Pancreas (tissue), 10 donors: ENCODE measurements at places on chromosomes 5 and 9.

- no peak for DNase-seq
These were observed 44.5 kb upstream of the NR3C1 start for GRCh38 chr5:143447983-143448382.

DNA sequence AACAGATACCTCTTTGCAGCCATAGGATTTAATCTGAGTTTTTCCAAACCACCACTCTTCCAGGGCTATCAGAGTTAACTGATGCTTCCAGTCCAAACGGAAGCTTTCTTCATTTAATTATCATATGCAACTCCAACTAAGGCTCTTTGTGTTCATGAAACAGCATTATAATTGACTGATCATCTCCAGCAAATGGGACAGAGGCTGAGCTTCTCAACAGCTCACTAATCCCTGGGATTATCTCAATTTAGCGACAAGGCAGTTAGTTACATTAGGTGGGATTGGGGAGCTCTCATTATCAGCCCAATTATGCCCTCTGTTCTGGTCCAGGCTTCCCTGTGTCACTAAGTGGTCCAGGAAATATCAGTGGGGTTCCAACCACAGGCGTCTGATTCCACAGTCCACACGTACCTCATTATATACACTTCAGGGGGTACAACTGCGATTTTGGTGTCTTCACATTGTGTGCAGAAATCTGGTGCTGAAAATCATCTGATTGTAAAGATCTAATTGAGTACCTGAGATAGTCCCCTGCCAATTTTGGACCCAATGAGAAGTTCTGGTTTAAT is 313.5 kb upstream of the PANK3 start:
- DNase-seq = no peak

DNA sequence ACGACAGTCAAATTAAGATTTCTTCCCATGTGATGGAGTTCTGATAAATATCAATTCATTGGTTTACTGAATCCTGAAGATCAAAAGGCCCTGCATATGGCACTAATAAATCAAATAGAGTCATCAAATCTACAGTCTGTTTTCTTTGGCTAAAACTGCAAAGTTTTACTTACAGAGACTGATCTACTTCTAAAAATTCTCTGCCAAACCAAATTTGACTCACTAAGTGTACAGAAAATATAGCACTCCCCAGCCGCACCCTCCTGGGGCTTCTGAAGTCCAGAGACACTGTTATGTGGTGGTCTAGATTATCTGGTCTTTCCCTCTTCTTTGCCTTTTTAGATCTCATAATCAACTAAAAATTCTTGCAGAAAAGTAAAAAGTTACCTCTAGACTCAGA is 237.7 kb downstream of the MLLT3 start:
- DNase-seq = no peak

DNA sequence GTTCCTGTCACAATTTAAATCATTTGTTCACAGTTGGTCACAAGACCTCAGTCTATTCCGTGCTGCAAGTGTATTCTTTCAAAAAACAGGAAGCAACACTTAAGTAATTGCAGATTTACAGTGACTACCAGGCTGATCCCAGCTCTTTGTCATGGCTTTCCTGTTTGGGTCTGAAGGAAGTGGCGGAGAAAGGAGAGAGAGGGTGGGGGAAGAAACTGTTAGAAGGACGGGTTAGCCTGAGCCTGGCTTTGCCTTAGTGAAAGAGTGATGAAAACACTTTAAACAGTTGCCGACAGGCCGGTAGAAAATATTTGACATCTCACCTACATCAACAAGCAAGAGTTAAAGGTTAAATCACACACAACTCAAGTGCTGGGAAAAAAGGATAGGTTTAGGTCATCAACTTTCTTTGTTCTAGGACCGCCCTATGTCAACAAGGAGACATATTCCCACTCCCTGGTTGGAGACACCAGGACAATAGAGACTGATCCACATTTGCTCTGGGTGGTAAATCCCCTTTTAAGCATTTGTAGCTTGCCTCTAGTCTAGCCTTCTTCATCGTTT is 102.2 kb upstream of the DAB2 start:
- DNase-seq = no peak

- no peak for DNase-seq
These were observed 55.1 kb upstream of the CNOT6 start for GRCh38 chr5:180438785-180439780.

- DNase-seq = no peak
These were observed 277.5 kb downstream of the CEMIP2 start for GRCh38 chr9:71490810-71491209.

DNA sequence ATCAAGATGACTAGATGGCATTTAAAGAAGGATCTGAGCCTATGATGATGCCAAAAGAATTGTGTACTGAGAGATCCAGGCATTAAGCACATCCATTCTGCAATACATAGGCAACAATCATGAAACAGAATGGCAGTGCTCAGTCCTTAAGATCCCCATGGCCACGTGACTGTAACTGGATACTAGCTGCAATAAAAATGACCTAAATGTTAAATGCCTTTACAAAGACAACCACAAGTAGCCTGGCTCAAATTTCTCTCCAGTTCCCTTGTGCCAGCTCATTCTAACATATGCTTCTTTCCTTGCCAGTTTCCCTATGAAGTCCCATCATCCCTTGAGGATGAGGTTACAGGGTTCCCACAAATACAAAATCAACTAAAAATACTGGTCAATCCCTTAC is 148.3 kb upstream of the GHR start:
- DNase-seq = no peak

- no peak for DNase-seq
These were observed 145.1 kb upstream of the SMIM23 start for GRCh38 chr5:171640480-171640879.

DNA sequence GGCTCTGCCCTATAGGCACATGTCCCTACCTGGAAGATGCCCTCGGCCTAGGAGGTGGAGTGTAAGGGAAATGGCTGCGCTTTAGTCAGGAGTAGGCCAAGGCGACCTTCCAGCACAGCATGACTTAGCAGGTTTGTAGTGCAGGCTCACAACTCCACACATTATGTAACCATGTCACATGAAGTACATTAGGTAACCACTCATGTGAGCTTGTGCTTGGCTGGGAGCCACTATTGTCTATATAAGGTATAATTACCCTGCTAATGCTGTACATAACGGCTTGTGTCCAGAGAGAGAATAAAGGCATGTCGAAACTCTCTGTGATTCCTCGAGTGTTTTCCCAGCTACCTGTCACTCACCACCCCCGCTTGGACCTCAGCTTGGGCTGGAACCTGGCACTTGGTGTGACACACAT is 74.9 kb downstream of the CAMK4 start:
- no peak for DNase-seq

GRCh38 chr9:127965953-127966352 is 14.8 kb downstream of the EEIG1 start:
- DNase-seq = no peak

DNA sequence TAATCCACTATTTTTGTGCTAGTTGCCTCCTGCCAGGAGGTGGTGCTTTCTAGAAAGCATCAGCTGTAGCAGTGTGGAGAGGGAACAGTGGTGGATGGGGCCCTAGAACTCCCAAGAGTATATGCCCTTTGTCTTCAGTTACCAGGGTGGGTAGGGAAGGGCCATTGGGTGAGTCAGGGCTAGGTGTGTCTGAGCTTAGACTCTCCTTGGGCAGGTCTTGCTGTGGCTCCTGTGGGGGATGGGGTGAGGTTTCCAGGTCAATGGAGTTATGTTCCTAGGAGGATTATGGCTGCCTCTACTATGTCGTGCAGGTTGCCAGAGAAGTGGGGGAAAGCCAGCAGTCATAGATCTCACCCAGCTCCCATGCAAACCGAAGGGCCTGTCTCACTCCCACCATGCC is 11.3 kb upstream of the ADAMTS12 start:
- no peak for DNase-seq

DNA sequence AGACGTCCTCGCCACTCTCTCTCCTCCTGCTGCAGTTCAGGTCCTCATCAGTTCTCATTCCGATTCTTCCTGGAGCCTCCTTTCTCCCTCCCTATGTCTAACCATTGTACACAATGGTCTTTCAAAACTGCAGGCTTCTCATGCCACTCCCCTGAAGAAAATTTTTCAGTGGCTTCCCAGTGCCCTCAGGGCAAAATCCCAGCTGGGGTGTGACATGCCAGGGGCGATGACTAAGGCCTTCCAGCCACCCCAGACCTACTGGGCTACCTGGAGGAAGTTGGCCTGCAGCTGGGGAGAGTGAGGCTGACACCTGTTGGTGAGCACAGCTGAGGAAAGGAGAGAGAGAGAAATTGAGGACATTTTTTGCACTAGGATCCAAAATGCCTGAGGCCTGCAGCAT is 65.2 kb downstream of the SREK1 start:
- DNase-seq = no peak

DNA sequence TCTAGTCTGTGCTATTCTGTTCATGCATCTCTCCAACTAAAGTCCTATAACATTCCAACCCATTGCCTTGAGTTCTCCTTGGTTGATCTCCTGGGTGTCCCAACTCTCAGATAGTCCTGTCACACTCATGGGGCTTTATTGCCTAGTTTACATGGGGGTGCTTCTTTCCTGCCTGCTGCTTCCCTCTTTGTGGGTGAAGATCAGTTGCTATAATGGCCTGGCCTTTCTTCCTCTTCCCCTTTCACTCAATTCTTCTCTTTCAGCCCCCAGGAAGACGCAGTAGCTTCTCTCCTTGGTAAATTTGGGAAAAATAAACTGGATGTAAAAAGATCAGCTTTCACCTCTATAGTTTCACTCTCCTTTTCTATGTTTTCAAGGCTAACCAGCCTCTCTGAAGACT is 66.5 kb downstream of the PTCD2 start:
- DNase-seq = no peak

DNA sequence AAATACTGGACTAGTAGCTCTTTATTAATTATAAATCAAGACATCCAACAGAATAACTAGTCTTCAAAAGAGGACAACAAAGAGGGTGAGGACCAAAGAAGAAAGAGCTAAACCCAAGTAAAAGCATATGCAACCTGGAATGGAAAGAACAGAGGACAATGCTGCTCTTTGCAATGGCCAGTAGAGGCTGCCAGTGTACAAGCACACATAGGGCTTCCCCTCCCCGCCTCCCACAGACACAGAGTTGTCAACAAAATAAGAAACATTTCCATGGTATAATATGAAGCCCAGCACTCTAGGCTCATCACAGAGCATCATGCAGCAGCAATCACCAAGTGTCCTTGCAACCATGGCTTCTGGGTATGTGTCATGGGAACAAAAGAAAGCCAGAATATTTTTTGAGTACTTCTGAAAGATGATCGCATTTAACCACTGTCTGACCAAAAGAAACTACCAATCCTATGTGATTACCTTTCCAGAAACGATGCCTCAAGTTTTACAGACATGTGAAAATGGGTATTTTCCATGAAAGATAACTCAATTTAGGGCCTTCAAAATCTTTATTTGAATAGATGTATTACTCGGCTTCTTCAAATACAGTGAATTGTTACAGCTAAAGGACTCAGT is 58.1 kb downstream of the RFX3 start:
- DNase-seq = peak; percentile 20

GRCh38 chr5:164742025-164742424 is 1236.6 kb downstream of the MAT2B start:
- no peak for DNase-seq

GRCh38 chr5:112059579-112060135 is 302.7 kb upstream of the NREP start:
- DNase-seq = no peak

- DNase-seq = no peak
These were observed 82.1 kb downstream of the CCDC192 start for GRCh38 chr5:127785098-127785927.

DNA sequence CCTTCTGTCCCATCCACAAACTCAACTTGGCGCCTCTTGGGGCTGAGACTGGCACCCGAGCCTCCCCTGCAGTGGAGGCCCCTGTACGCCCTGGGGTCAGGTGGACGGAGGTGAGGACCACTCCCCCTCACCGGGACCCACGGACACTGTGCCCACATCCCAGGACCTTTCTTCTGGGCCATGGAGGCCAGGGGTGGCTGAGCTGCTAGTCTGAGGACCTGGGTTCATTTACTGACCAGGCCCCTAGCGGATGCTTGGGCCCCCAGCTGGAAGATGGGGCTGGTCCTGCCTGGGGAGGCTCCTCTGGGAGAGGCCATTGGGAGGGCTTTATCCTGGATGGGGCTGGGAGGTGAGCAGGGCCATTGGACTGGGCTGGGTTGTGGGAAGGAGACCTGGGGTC is 16.9 kb upstream of the SLC6A19 start:
- DNase-seq = peak; percentile 28

DNA sequence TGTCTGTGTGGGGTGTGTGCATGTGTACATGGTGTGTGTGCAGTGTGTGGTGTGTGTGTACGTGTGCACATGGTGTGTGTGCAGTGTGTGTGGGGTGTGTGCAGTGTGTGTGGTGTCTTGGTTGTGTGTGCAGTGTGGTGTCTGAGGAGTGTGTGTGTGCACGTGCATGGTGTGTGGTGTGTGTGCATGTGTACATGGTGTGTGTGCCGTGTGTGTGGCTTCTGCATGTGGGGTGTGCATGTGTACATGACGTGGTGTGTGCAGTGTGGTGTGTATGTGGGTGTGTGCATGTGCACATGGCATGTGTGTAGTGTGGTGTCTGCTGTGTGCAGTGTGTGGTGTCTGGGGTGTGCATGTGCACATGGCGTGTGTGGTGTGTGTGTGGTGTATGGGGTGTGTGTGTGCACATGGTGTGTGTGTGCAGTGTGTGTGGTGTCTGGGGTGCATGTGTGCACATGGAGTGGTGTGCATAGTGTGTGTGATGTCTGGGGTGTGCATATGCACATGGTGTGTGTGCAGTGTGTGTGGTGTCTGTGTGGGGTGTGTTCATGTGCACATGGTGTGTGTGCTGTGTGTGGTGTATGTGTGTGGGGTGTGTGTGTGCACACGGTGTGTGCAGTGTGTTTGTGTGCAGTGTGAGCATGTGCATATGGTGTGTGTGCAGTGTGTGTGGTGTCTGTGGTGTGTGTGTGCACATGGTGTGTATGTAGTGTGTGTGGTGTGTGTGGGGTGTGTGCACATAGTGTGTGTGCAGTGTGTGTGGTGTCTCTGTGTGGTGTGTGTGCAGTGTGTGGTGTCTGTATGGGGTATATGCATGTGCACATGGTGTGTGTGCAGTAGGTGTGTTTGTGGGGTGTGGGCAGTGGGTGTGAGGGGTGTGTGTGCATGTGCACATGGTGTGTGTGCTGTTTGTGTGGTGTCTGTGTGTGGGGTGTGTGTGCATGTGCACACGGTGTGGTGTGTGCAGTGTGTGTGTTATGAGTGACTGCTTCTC is 40.6 kb upstream of the ZNG1F start:
- DNase-seq = no peak

DNA sequence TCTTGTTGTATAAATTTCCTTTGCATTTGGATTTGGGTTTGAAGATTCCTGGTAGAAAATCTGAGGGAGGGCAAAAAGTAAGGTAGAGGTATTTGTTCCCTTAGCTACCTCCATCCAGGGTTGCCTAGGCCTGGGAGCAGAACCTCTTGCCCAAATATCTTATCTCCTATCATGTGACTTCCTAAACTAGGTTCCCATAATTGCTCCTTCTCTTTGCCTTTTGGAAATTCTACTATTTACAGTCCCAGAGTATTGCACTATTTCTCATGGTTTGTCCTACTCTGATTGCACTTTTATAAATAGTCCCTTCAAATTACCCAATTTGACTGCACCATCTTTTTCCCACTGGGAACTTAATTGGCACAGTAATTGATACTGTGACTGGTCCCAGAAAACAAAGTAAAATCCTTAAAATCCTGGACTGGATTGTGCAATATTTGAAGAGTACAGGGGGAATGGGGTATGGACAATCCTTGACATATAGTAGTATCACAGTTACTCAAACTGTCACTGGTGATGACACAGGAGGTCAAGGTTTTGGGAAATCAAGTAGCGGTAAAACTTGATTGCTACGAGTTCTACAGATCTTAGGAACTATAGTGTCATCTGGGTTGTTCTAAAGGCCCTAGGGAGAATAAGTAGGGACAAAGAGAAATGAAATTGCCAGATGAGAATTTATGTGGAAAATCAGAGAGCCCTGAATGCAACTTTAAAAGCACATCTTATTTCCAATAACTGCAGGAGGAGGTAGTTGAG is 31.5 kb upstream of the TMED7 start:
- DNase-seq = no peak
